ENCODE measurements at places on chromosomes 16 and 17.
A peak's percentile ranks its signal among the peaks of the same experiment; 100 is the strongest.

DNA sequence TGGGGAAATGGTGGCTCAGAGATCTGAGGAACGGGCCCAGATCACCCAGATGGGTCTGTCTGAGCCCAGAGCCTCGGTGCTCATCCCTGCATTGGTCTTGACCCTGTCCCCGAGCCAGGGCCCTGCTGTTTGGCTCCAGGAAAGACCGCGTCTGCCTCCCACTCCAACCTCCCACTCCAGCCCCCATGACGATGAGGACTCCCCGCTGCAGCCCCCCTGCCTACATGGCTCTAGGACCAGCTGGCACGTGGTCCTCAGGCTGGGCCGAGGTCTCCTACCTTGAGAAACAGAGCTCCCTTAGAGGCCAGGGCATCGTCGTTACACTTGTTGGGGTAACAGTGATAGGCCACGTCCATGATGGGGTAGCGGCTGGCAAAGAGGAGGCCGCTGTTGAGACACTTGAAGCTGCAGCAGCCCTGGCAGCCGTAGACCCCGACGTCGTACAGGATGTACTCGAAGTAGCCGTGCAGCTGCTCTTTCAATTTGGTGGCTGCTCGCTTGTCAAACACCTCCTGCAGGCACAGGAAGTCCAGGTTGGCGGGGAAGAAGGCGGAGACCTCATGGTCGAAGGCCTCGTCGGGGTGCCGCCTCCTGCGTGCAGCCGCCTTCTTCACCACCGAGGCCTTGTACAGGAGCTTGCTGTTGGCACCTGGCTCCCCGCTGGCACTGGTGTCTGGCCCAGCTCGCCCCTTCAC is 59.9 kb downstream of the PRMT7 start:
- no peak for DNase-seq

DNA sequence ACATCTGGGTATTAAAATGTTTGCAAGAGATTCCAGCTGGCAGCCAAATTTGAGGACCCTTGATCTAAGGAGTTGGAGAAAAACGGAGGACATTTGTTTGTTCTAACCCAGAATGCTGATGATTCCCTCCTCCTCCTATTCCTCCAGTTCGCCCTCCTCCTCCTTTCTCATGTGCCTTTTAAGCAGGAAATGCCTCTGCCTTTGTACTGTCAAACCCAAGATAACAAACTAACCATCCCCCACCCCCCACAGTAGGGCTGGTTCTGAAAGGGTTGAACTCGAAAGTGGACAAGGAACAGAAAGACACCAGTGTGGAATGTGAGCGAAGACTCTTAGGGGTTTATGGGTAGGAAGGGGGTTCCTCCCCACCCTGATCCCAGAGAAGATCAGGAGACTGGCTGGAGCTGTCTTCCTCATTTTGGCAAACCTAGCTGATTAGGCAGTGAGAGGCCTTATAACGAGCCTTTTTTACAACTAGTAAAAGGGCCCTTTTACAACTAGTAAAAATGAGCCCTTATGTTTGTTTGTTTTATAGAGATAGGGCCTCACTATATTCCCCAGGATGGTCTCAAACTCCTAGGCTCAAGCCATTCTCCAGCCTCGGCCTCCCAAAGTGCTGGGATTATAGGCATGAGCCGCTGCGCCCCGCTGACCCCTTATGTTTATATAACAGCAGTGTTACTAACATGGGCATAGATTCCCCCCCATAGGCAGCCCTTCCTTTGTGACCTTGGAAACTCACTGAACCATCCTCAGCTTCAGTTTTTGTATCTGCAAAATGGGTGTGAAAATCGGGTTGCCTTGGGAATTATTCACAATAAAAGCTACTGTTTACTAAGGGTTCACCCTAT is 975 bp downstream of the CHD9 start:
- peak; percentile 74 for DNase-seq

- DNase-seq = peak; percentile 40
These were observed 149.6 kb downstream of the ZFHX3 start for GRCh38 chr16:72898216-72898825.

GRCh38 chr17:79125503-79125902 is 50.9 kb downstream of the ENGASE start:
- no peak for DNase-seq

- DNase-seq = no peak
These were observed 138.9 kb downstream of the SLC39A11 start for GRCh38 chr17:72953621-72954020.

- DNase-seq = no peak
These were observed 18.9 kb downstream of the NTAN1 start for GRCh38 chr16:15037003-15037402.

DNA sequence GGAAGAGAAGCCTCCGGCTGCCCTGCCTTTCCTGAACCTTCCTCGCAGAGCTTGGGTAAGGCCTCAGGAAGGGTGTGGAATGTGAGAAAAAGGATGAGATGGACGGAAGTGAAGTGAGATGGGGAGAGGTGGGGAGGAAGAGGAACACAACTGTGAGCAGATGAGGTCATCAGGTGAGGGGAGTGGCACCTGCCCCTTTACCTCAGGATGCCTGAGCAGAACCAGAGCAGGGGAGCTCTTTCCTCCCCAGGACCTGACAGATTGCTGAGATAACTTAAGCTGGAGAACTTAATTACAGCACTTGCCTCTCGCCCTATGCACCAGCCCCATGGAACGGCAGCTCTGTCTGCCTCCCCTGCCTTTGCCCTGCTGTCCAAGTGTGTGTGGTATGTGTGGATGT is 29.8 kb downstream of the TMEM132E start:
- DNase-seq = no peak

DNA sequence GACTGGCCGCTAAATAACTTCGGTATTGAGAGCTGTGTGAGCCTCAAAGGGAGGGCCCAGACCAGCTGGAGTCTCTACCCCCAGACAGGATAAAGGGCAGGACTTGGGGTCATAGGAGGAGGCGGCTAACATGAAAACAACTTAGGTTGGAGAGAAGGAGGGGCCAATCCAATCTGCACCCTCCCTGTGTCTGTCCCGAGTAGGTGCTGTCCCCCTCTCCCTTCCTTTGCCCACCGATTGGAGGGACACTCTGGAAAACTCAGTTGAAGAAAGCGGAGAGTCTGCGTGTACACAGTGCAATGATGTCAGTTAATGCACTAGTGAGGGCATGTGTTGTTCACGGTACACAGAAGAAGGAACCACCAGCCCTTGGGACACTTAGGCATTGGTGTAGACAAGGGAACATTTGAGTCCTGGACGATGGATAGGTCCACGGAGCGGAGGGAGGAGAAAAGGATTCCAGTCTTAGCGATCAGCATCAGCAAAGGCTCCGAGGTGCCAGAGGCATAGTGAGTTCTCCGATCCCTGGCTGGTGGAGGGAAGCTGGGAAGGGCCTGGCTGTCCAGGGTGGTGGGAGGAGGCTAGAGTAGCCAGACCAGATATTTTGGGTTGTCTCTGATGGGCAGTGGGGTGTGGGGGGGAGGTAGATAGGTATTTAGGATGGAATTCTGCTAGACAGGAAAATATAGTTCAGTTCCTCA is 761 bp downstream of the NOL3 start:
- no peak for DNase-seq

GRCh38 chr16:54655121-54655590 is 275.5 kb upstream of the IRX5 start:
- peak; percentile 8 for DNase-seq

DNA sequence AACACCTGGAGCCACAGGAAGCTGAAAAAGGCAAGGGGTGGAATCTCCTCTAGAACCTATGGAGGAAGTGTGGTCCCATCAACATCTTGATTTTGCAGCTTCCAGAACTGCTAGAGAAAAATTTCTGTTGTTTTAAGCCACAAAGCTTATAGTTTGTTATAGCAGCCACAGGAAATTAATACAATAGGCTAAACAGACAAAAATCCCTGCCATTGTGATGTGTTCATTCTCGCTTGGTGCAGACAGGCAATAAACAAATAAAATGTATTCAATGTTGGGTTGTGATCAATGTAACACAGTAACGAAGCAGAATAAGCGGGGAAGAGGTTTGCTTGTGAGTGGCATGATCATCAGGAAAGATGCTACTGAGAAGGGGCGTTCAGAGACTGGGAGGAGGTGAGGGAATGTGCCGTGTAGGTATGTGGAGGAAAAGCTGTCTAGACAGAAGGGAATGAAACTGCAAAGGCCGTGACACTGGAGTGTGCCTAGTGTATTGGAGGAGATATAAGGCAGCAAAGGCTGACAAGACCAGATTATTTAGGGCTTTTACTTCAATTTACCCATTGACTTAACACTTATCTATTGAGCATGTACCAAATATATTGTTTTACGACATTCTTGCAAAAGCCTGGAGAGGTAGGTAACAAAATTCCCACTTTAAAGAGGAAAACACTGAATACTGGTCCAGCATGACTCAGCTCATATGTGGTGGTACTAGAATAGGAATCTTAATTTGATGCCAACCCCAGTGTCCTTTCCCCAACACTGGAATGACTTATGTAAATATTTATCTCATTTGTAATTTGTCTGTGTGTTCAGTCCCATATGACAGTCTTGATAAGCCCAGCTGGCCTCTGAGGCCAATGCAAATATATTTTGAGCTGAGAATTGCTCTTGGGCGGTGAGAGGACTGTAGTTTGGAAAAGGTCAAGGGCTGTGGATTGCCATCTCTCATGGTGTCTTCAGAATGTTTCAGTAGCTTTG is 375.9 kb downstream of the CDH13 start:
- DNase-seq = peak; percentile 82

DNA sequence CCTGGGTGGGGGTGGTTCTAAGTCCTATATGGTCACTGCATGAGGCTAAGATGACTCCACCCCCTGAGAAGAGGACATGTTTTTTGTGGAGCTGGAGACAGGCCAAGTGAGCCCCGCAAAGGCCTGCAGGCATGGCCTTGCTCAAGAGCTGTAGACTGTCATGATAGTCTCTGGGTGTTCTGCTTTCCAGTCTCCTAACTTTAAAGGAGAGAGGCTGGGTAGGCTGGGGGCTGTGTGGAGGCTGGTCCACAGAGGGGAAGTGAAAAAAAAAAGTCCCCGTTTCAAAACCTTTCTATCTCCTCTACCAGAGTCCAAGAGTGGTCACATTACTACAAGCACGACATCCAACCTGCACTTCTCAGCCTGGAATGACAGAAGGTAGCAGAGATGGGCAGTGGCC is 27.1 kb downstream of the CDRT4 start:
- no peak for DNase-seq

Data from lung microvascular endothelial cell (primary cell).